ENCODE measurements at places on chromosomes 3 and 15.

- DNase-seq: peak; percentile 54
Observed at GRCh38 chr15:81480645-81481053, 106.6 kb upstream of the TMC3 start.

DNA sequence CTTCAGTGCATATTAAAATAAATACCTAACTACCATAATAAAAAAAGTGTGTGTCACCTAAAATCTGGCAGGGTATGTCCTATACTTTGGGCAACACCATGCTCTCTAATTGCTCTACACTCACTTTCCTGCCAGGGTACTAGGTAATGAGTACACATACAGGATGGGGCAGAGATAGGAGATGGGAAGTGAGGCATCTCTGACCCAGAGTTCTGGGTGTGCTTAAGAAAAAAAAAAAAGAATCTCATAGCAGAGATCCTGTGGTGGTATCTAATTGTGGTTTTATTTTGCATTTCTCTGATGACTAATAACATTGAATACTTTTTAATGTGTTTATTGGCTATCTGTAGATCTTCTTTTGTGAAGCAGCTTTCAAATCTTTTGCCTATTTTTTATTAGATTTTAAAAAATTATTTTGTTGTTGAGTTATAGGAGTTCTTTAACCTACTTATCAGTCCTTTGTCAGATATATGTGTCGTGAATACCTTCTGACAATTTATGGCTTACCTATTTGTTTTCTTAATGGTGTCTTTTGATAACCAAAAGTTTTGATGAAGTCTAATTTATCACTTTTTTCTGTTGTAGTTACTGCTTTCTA lies 48.0 kb downstream of the EEFSEC start:
- no peak for DNase-seq

DNA sequence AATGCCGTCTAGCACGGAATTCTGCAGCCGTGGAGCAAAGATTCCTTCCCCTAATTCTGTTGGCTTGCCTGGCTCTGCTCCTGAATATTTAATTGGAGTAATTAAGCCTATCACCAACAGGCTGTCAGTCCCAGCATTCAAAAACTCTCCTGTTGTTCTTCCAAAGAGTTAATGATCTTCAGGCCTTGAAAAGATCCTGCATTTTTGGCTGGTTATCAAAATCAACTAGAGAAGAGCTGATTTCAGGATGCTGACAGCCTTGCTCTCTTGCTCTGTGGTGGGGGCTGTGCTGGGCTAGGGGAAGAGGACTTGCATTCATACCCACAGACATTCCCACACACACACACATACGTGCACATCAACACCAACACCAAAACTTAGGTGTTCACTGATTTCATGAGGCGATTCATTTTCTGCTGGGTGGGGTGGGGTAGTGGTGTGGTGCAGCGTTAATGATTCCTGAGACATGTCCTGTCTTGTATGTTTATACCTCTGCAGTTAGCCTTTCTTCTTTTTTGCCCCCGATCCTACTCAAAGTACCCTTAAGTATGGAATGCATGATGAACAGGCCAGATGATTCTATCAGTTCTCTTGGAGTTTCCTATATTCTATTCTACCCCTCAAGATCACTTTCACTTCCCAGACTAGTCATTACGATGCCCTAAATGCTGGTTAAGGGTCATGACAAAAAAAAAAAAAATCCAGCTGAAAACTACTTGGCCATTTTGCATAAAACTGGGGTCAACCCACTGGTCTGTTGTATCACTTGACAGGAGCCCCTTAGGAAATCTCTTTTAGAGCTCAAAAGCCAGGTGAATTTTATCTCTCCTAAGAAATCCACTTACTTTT lies 42.3 kb downstream of the CPN2 start:
- DNase-seq: no peak

- DNase-seq: no peak
Observed at GRCh38 chr3:133520286-133520685, 53.2 kb upstream of the CDV3 start.

DNA sequence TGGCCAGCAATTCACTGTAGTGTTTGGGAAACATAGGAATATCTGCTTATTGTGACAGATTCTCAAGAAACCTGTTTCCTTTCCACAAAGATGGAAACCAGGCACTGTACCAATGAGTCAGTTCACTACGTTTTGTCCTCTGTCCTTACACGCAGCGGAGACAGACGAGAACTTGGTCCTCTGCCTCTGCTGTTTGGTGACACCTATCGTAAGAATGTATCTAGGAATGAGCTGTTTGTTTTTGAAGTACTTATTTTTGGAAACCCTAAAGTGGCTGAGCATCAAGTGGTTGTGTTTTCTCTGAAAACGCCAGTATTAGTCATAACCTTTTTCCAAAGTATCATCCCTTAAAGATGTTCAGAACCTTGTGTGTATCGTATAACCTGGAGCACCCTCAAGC lies 93.0 kb downstream of the PGPEP1L start:
- no peak for DNase-seq

DNA sequence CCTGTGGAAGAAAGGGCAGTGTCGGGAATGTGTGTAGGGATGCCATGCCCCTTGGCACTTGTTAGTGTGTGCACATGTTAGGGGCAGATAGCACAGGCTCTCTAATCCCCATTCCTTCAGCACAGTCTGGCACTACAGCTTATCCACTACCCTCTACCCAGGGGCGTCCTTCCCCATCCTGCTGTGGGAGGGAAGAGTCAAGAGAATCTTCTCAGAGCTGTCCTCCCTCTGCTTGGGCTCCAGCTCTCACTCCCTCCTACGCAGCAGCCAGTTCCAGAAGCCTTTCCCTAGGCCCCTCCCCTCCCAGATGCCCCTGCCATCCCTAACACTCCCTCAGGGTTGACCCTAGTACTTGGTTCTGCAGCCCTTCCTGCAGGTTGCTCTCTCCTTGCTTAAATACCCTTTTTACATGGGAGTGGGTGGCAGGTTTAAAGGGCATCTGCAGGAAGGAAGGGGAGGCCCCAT lies 815 bp upstream of the GRM2 start:
- no peak for DNase-seq

DNA sequence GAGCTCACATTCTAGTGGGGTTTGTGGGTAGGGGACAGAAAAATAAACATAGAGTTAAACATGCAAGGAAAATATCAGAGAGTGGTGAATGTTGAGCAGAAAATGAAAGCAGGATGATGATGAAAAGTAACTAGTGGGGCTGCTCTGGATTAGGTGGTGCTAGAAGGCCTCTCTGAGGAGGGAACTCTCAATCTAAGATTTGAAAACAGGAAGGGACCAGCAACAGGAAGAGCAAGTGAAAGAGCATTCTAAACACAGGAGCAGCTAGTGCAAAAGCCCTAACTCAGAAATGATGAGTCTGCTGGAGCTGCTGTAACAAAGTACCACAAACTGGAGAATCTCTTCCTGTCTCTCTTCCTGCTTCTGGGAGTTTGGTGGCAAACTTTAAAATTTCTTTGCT lies 468.6 kb upstream of the AGTR1 start:
- DNase-seq: no peak

DNA sequence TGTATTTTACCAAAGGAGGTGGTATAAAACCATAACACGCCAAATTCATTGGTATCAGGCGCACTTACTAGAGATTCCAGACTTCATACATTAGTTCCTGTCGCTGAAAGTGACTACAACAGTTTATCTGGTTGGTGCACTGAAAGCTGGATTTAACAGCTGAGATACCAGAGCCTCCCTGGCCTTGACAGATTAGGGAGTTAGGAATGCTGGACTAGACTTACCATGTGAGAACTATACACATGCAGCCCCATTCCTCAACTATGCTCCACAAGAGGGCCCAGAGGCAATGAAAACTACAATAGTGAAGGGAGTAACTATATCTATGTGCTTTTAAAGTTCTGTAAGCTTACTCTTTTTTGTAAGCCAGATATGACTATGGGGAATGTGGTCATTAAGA lies 174.4 kb downstream of the STAG1 start:
- DNase-seq: no peak

GRCh38 chr3:56940976-56941375 lies 119.5 kb upstream of the SPATA12 start:
- DNase-seq: no peak

Data from CD4-positive, alpha-beta T cell treated with Interleukin-6 at 100 ng/mL for 8 hours (primary cell).